ENCODE measurements at places on chromosomes 4 and X. TPM values are rescaled to one million over a fixed set of nuclear protein-coding genes. Genes with fewer than 3 reads are reported as not detected.

- H3K27me3 ChIP-seq, result peaks cover 8% of the 10 kb centered on the region
- no peak overlapping the region for H3K4me3 ChIP-seq
- H3K36me3 ChIP-seq, result no peaks in the 10 kb centered on the region
- no peak for DNase-seq
- no peaks in the 10 kb centered on the region for H3K4me1 ChIP-seq
Measured at GRCh38 chr4:12846368-12846767, 637.8 kb downstream of the RAB28 start.

DNA sequence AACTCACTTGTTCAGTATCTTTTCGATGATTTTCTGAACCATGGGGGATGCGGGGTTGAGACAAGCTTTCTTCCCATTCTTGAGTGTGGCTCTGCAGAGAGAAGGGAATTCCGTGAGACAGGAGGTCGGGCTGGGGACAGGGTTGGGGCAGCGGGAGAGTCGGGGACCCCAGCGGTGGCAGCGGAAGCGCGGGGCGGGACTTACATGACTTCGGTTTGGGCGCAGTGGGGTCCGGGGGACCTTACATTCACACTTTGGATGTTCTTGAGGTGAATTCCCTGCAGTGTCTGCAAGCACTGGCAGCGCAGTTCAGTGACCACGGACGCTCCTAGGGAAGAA is 434 bp downstream of the CXCL3 start:
- peaks cover 7% of the 10 kb centered on the region for H3K4me1 ChIP-seq
- no peak for DNase-seq
- no peak overlapping the region for H3K27ac ChIP-seq
- peak overlapping the region; percentile 69 for H3K4me3 ChIP-seq
- H3K36me3 ChIP-seq, result no peaks in the 10 kb centered on the region

GRCh38 chr4:30856795-30857564 is 136.8 kb downstream of the PCDH7 start:
- H3K27me3 ChIP-seq, result no peaks in the 10 kb centered on the region
- no peaks in the 10 kb centered on the region for H3K4me1 ChIP-seq
- no peak overlapping the region for H3K4me3 ChIP-seq

- no peak overlapping the region for H3K27ac ChIP-seq
- no peak for DNase-seq
- no peaks in the 10 kb centered on the region for H3K36me3 ChIP-seq
- no peaks in the 10 kb centered on the region for H3K4me1 ChIP-seq
Measured at GRCh38 chr4:58272311-58272710, 1162.1 kb upstream of the IGFBP7 start.

DNA sequence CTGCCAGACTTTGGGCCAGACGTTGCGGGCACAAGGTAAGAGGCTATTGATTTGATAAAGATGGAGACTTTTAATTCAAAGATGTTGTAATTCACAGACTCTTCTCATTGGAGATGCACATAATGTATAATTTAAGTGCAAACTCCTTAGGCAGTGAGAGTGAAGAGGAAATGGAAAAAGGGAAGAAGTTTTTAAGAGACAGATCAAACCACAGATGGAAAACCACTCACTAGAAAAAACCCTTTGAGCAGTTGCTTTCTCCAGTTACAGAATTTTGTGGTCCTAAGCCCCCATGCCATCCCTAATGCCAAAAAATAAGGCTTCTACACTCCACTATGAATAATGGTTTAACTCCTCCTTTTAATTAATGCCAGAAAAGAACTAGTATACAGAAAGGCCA is 977.1 kb upstream of the PRKX start:
- no peaks in the 10 kb centered on the region for H3K27me3 ChIP-seq
- no peak overlapping the region for H3K27ac ChIP-seq
- no peaks in the 10 kb centered on the region for H3K36me3 ChIP-seq
- H3K4me1 ChIP-seq, result no peaks in the 10 kb centered on the region
- no peak overlapping the region for H3K4me3 ChIP-seq

DNA sequence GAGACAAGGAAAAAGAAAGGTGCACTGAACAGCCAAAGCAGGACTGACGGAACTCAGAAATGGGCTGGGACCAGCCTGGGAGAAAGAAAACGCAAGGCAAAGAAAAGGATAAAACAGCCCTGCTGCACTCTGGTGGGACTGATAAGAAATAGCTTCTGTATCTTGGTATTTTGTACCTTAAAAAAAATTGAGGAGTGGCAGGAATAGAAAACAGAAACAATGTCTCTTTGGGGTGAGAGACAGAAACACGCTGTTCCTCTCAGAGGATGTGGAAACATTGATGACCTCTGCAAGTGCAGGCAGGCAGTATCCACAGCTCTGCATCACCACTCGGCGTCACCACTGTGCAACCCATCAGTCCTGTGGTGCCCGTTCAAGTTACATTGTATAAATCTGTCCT is 152.5 kb upstream of the SPRY1 start:
- no peak overlapping the region for H3K27ac ChIP-seq
- no peaks in the 10 kb centered on the region for H3K27me3 ChIP-seq
- H3K36me3 ChIP-seq, result no peaks in the 10 kb centered on the region
- H3K4me1 ChIP-seq, result no peaks in the 10 kb centered on the region

GRCh38 chr4:111618908-111619307 is 526.3 kb upstream of the FAM241A start:
- H3K4me3 ChIP-seq, result no peak overlapping the region
- H3K27ac ChIP-seq, result no peak overlapping the region
- no peaks in the 10 kb centered on the region for H3K27me3 ChIP-seq
- no peaks in the 10 kb centered on the region for H3K4me1 ChIP-seq
- DNase-seq, result no peak

DNA sequence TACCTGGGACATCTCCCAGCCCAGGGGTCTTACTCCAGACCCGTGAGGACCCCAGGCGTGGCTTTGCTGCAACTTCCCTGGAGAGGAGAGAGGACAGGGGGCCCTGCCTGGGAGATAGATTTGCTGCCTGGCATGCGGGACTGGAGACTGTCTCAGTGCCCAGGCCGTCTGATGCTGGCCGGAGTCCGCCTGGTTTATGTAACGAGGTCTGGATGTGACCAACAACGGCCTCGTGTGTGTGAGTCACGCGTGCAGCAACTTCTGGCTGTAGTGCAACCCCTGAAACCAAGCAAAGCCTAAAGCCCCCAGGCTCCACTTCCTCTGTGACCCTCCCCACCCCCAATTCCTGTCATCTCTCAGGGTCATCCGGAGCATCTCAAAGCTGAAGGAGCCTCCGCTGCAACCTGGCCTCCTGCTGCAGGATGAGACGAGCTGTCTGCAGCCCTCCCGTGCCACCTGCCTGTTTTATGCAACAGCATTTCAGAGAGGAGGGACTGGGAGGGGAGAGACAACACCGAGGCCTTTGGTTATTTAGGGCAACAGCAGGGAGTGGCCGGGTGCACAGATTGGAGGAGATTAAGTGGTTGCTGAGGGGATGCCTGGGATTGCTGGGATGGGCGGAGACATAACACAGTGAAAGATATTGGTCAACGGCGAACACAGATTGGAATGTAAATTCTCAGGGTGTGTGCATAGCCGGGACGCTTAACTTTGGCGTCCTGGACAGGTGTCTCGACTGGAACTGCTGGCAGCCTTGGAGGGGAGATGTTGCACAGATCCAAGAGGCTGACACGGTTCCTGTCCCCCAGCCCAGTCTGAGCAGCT is 16.0 kb downstream of the XG start:
- H3K27me3 ChIP-seq, result peaks cover 2% of the 10 kb centered on the region
- peaks cover 4% of the 10 kb centered on the region for H3K4me1 ChIP-seq
- H3K27ac ChIP-seq, result no peak overlapping the region

- H3K27ac ChIP-seq, result no peak overlapping the region
- no peak overlapping the region for H3K4me3 ChIP-seq
- H3K27me3 ChIP-seq, result no peaks in the 10 kb centered on the region
- no peaks in the 10 kb centered on the region for H3K4me1 ChIP-seq
Measured at GRCh38 chrX:43003204-43003565, 225.2 kb upstream of the PPP1R2C start.

- no peaks in the 10 kb centered on the region for H3K27me3 ChIP-seq
- H3K36me3 ChIP-seq, result no peaks in the 10 kb centered on the region
- H3K4me3 ChIP-seq, result peak overlapping the region; percentile 34
Measured at GRCh38 chrX:40471965-40472648, 108.7 kb upstream of the ATP6AP2 start.

- H3K36me3 ChIP-seq, result no peaks in the 10 kb centered on the region
- peaks cover 8% of the 10 kb centered on the region for H3K27me3 ChIP-seq
- no peak overlapping the region for H3K4me3 ChIP-seq
- no peaks in the 10 kb centered on the region for H3K4me1 ChIP-seq
Measured at GRCh38 chr4:55255179-55255578, 90.9 kb upstream of the SRD5A3 start.

- DNase-seq, result peak; percentile 42
- peaks cover 40% of the 10 kb centered on the region for H3K4me1 ChIP-seq
- H3K27ac ChIP-seq, result peak overlapping the region; percentile 98
- H3K36me3 ChIP-seq, result peaks cover 56% of the 10 kb centered on the region
- peak overlapping the region; percentile 96 for H3K4me3 ChIP-seq
- H3K27me3 ChIP-seq, result no peaks in the 10 kb centered on the region
Measured at GRCh38 chr4:52714597-52715254, 36.5 kb downstream of the ERVMER34-1 start.

- no peak for DNase-seq
- H3K4me1 ChIP-seq, result peaks cover 9% of the 10 kb centered on the region
- peaks cover 10% of the 10 kb centered on the region for H3K27me3 ChIP-seq
- no peaks in the 10 kb centered on the region for H3K36me3 ChIP-seq
- no peak overlapping the region for H3K27ac ChIP-seq
- H3K4me3 ChIP-seq, result no peak overlapping the region
Measured at GRCh38 chr4:112127048-112127637, 18.1 kb upstream of the FAM241A start.

The ELOVL6 gene
- total RNA-seq, result 4.7 TPM

The FAM13A gene
- total RNA-seq, result 4.5 TPM

The ADH1C gene
- total RNA-seq, result not detected

The KLB gene
- not detected for total RNA-seq

The MMGT1 gene
- total RNA-seq, result 15.6 TPM
